ENCODE measurements at places on chromosomes 13 and 19. TPM values are rescaled to one million over a fixed set of nuclear protein-coding genes. Genes with fewer than 3 reads are reported as not detected.

ZNF829 gene
- total RNA-seq: 9.0 TPM

DNA sequence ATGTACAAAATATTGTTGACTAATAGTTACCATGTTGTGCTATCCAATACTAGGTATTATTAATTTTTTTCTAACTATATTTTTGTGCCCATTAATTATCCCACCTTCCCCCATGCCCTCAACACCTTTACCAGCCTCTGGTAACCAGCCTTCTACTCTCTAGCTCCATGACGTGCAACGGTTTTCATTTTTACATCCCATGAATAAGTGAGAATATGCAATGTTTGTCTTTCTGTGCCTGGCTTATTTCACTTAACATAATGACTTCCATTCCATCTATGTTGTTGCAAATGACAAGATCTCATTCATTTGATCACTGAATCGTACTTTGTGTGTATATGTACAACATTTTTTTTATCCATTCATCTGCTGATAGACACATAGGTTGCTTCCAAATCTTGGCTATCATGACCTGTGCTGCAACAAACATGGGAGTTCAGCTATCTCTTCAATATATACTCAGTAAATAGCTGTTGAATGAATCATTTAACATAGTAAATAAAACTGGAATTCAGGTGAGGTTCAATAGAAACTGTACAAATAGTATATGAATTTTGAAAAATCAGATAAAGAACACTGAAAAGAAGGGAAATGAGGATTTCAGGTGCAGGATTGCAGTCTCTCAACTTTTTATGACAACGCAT is 509.0 kb upstream of the MIR17HG start:
- DNase-seq: no peak

DNA sequence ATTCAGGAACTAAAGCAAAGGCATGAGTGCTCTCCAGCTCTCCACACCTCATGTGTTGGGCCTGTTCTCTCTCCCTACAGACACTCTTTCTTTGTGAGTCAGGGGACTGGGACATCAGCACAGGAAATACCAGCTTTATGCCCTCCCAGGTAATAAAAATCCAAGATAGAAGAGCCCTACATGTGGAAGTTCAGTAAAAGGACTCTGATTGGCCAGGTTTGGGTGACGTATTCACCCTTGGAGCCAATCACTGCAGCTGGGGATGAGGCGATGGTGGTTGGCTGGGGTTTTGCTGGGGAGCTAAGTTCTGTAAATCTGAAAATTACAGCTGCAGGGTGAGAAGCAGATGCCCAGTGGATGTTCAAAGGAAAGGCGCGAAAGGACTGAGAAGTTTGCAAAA is 32.5 kb downstream of the CCDC70 start:
- DNase-seq: no peak

- no peak for DNase-seq
These were observed 7.8 kb downstream of the LSR start for GRCh38 chr19:35256566-35256965.

DAND5 gene
- not detected for total RNA-seq

DNA sequence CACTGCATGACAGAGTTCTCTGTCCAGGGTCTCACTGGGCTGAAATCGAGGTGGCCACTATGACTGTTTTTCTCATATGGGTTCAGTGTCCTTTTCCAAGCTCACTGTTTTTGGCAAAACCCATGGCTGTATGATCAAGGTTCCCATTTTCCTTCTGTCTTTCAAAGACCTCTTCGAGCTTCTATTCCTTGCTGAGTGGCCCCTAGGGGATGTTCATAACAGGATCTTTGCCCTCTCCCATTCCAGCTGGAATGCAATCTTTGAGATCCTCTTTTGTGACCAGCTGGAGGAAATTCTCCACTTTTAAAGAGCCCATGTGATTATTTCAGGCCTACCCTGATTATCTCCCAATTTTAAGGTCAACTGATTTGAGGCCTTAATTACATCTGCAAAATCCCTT is 572.5 kb upstream of the SLC10A2 start:
- no peak for DNase-seq

- no peak for DNase-seq
These were observed 8.5 kb downstream of the PLEKHA4 start for GRCh38 chr19:48859711-48860572.
